ENCODE measurements at places on chromosomes 6 and 20. TPM values are rescaled to one million over a fixed set of nuclear protein-coding genes. Genes with fewer than 3 reads are reported as not detected.

GRCh38 chr20:20782755-20783154 lies 70.3 kb upstream of the RALGAPA2 start:
- DNase-seq, result no peak

- no peak for DNase-seq
Observed at GRCh38 chr20:52204136-52204535, 12.6 kb upstream of the ZFP64 start.

- DNase-seq, result no peak
Observed at GRCh38 chr6:132865364-132865763, 51.0 kb downstream of the RPS12 start.

Gene CNR1
- total RNA-seq, result 4.2 TPM

Gene PLTP
- 20.9 TPM for total RNA-seq

GRCh38 chr20:32894711-32895355 lies 36.1 kb downstream of the EFCAB8 start:
- no peak for DNase-seq

Gene PACRG
- 0.29 TPM for total RNA-seq

Gene KHDC1L
- total RNA-seq, result not detected

DNA sequence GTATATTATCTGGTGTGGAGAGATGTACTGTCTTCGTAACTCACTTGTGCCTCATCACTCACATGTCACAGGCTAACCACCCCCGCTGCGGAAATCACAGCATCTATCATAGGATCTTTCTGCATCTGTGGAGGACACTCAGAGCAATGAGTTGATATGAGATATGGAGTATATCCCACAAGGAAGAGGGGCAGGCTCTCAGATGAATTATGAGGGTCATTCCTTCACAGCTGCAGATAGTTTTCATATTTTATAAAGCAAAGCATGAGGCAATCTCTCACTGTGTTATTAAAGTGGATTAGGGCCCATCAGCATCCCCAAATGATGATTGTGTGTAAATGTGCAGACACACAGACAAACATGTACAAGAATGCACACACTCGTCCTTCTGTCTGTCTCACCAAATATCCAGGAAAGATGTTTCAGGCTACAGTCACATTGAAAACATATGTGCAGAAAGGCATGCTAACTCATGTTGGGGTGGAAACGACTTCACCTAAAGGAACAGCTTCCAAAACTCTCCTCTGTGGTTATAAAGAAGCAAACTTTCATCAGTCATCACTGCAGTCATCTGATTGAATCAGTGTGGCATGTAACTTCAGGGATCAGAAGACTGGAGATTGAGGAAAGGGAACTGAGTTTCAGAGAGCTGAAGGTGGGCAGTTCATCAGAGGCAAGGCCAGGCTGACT lies 164.7 kb downstream of the FOXC1 start:
- DNase-seq, result no peak

DNA sequence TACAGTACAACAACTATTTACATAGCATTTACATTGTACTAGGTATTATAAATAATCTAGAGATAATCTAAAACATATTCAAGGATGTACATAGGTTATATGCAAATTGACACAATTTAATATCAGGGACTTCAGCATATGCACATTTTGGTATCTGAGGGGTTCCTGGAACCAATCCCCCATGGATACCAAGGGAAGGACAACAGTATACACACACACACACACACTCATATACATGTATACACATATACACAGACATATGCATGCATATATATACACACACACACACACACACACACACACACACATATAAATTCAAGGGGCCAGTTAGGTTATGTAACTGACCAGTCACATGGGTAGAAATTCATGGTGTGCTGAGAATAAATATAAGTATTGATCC lies 24.9 kb downstream of the ADGRF5 start:
- no peak for DNase-seq

GRCh38 chr6:125764121-125764671 lies 14.8 kb downstream of the HEY2 start:
- no peak for DNase-seq

Gene C6orf132
- 15.3 TPM for total RNA-seq

DNA sequence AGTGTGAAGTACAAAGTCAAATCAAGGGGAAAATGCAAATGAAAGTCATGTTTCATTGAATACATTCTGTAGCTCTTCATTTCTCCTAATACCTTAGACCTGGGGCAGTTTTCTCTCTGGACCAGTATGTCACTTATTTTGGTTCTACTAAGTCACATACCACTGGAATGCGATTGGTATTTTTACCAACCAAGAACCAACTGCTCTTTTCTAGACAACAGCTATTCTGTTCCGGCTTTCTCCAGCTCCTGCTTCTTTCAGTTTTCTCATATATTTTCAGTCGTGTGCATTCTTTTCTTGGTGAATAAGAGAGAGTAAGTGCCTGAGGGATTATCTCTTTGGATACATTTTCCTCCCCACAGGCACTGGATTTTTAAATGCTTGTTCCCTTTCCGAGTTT lies 39.2 kb upstream of the SPACA1 start:
- DNase-seq, result peak; percentile 71

GRCh38 chr20:53149890-53150205 lies 177.7 kb downstream of the TSHZ2 start:
- DNase-seq, result no peak

- DNase-seq, result no peak
Observed at GRCh38 chr20:39010496-39010895, 48.4 kb downstream of the DHX35 start.

DNA sequence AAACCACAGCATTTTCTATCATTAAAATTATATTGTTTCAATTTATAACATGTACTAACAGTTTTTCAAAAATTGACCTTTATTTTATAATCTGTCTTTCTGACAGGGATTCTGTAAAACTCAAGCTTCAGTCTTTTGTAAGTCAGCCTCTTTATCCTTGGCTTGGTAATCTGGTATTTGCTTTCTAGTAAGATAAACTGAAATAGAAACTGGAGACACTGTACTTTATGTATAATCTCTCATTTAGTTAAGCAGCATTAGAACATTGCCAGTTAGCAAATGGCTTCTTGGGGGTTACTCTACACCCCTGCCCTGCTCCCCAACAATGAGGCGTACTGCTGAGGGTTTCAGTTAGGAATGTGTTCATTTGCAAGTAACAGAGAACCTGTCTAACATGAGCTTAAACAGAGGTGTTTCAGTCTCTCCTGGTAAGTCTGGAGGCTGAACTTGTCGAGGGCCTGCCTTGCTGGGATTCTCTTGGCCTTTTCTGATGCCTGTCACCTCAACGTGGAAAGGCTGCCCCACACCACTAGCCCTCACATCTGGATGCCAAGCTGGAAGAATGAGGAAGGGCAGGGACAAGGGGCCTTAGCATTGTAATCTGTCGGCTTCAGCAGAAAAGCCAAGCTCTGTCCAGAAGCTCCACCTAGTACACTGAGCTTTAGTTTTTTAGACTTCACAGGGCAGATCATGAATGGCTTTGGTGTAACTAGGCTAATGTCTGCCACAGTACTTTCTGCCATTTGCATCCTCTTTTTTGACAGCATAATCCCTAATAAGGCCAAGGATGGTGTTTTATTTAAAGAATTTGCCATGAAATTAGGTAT lies 34.8 kb downstream of the SH3BGRL2 start:
- no peak for DNase-seq

DNA sequence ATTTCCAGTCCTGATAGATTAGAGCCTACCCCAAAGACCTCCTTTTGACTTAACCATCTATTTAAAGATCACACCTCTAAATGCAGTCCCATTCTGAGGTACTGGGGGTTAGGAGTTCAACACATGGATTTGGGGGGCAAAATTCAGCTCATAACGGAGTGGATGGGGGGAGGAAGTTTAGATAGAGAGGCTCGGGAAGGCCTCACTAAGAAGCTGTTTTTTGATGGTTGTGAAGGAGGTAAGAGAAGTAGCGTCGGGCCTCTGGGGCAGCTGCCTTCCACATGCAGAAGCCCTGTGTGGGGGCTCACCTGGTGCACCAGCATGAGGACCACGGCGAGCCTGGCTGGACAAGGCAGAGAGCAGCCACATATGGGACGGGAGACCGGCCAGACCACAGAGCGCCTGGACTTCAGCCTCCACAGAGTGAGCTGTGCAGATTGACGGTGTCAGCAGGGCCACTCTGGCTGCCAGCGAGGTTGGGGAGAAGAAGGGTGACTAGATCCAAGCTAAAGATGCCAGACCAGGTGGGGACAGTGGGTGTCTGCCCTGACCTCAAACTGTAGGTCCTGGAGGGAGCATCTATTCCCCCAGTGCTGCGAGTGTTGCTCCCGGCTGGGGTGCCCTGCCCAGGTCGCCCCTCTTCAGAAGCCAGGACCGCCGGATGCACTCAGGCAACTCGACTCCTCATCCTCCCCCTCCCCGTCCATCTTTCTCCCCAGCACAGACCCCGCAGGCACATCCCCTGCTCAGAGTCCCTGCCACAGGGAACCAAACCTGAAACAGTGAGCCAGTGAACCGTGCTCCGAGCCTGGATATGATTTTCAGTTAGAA lies 5.1 kb upstream of the SYNJ2 start:
- DNase-seq, result no peak

Gene RIMS4
- 0.07 TPM for total RNA-seq

Gene IYD
- not detected for total RNA-seq

GRCh38 chr20:11738852-11739251 lies 178.8 kb upstream of the BTBD3 start:
- no peak for DNase-seq

- DNase-seq, result no peak
Observed at GRCh38 chr6:116411284-116411623, 40.5 kb downstream of the DSE start.

Gene CST3
- total RNA-seq, result 309 TPM

Gene OOEP
- not detected for total RNA-seq

DNA sequence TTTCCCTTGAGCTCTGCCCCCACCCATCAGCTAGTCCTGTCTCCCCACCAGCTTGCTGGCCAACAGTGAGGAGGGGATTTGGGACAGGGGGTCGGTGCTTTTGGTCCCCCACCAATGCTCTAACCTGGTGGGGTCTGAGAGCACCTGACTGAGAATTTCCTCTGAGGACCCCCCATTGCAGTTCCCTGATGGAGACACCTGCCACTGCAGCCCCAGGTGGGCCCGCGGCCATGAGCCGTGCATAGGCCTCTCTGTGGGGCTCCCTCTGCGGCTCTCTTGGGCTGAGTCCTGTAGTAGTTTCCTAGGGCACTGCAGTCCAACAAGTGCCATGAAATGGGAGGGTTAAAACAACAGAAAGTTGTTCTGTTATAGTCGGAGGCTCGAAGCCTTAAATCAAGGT lies 172.2 kb upstream of the SNX9 start:
- DNase-seq, result no peak

DNA sequence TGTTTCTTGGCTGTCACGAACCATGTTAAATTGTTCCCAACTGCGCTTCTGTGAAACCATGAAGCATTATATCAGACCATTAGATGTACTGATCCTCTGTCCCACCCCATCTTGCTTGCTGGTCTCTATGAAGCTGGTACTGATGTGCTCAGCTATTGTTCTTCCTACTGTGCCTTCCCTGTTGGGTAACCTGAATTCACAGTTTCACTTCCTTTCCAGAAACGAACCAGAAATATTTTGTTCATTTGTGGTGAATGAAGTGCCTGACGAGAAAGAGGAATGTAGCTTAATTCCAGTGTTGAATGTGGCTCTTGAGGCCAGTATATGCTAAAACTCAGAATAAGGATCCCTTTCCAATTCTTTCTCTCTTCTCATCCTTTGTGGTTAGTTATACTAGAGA lies 58.1 kb upstream of the SNAP91 start:
- no peak for DNase-seq

Gene HLA-DQB2
- not detected for total RNA-seq

GRCh38 chr6:27892649-27893058 lies 19.5 kb downstream of the OR2B2 start:
- no peak for DNase-seq

Gene SPEF1
- 0.92 TPM for total RNA-seq

Gene VSX1
- not detected for total RNA-seq

Gene NHSL1
- total RNA-seq, result 4.0 TPM

DNA sequence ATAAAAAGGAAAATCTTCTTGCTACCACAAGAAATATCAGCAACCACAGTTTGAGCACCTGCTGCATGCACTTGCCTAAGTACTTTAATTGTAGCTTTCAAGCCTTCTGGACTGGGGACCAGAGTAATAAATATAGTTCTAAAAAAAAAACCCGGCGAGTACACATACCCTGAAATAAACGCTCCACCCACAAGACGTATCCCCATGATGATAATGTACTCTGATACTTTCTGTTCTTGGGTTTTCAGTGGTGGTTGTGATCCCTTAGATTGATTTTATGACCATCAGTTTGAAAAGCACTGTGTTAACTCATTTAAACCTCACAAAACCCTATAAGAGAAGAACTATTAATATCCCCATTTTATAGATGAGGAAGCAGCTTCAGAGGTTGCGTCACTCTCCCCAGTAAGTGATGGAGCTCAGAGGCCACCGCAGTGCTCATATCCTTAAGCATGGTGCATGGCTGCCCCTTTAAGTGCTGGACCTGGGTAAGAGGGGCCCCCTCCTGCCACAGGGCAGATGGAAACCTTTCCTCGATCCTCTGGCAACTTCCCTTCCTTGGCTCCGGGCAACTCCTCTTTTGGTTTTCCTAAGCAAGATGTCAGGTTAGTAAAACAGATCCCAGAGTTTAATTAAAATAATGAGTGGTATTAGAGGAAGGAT lies 67.3 kb downstream of the KCNB1 start:
- DNase-seq, result no peak

Gene DDX43
- 1.8 TPM for total RNA-seq

Gene PSMB9
- 20.5 TPM for total RNA-seq

Gene CST4
- not detected for total RNA-seq

DNA sequence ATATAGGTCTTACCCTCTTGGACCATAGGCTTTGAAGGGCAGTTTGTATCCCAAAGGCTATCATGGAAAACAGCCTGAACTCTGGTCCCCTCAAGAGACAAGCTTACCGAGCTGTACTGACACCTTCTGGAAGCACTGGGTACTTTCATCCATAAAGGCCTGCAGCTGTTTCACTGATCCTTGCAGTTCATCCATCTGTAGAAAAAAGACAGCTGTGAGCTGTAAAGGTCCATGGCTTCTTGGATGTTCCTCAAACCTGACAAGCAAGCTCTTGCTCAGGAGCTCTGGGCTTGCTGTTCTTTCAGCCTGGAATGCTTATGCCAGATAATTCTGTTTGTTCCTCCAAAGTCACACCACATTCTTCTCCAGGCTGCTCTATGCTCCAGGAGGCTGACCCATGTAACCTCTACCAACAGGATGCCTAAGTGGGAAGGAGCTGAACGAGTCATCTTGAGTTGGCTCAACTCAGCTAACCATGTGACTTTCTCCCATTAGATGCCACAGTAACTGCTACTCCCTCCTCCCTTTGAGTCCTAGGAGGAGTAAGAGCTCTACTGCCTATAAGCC lies 8.8 kb upstream of the NDRG3 start:
- DNase-seq, result peak; percentile 80

Gene PRR18
- not detected for total RNA-seq

GRCh38 chr6:158694913-158695312 lies 45.1 kb downstream of the SYTL3 start:
- no peak for DNase-seq

All from epithelial cell of proximal tubule (primary cell).